ENCODE measurements at places on chromosomes 7 and 10. TPM values are rescaled to one million over a fixed set of nuclear protein-coding genes. Genes with fewer than 3 reads are reported as not detected.

The HELLS gene
- polyA plus RNA-seq = 1.3 TPM

The KLF14 gene
- polyA plus RNA-seq = 1.6 TPM

The PDE6C gene
- not detected for polyA plus RNA-seq

The TAS2R3 gene
- polyA plus RNA-seq = not detected

The GNAT3 gene
- not detected for polyA plus RNA-seq

The MMP21 gene
- polyA plus RNA-seq = 0.13 TPM

The FGFR2 gene
- polyA plus RNA-seq = 1.1 TPM

The PPP1R17 gene
- polyA plus RNA-seq = not detected

The TMEM236 gene
- 0.24 TPM for polyA plus RNA-seq

The TEX36 gene
- not detected for polyA plus RNA-seq

The NUDT13 gene
- polyA plus RNA-seq = 9.9 TPM

The VSTM2A gene
- not detected for polyA plus RNA-seq

The PODXL gene
- 40.3 TPM for polyA plus RNA-seq

The CNPY1 gene
- polyA plus RNA-seq = not detected

The TRRAP gene
- 5.8 TPM for polyA plus RNA-seq

The GIMAP6 gene
- polyA plus RNA-seq = 7.5 TPM

The SLC13A4 gene
- 0.01 TPM for polyA plus RNA-seq

The HIBADH gene
- polyA plus RNA-seq = 51.2 TPM

The OR2A42 gene
- polyA plus RNA-seq = not detected

The RADIL gene
- 3.2 TPM for polyA plus RNA-seq

The KIAA1549 gene
- 0.22 TPM for polyA plus RNA-seq

The LIPM gene
- 0.04 TPM for polyA plus RNA-seq

The FEZF1 gene
- polyA plus RNA-seq = not detected

The GPR85 gene
- 1.3 TPM for polyA plus RNA-seq

The BMPER gene
- polyA plus RNA-seq = 1.2 TPM

The ACSM6 gene
- 0.22 TPM for polyA plus RNA-seq

The OPN1SW gene
- not detected for polyA plus RNA-seq

The NFE2L3 gene
- polyA plus RNA-seq = 1.9 TPM

The UNC5B gene
- 2.8 TPM for polyA plus RNA-seq

The CALHM2 gene
- 6.6 TPM for polyA plus RNA-seq

The CALCR gene
- not detected for polyA plus RNA-seq

The HECW1 gene
- polyA plus RNA-seq = 0.22 TPM

The ARPC1B gene
- 282 TPM for polyA plus RNA-seq

The SPDYE2B gene
- not detected for polyA plus RNA-seq

The UCN3 gene
- not detected for polyA plus RNA-seq

The CNNM1 gene
- 0.04 TPM for polyA plus RNA-seq

The RET gene
- polyA plus RNA-seq = 0.75 TPM

The SORBS1 gene
- 25.4 TPM for polyA plus RNA-seq

The NXPH1 gene
- not detected for polyA plus RNA-seq

The FAM25C gene
- polyA plus RNA-seq = not detected

The TMEM26 gene
- polyA plus RNA-seq = 0.03 TPM

The OR6V1 gene
- polyA plus RNA-seq = not detected

The ANKRD16 gene
- polyA plus RNA-seq = 4.8 TPM

The ADRB1 gene
- 0.69 TPM for polyA plus RNA-seq

The NRCAM gene
- polyA plus RNA-seq = 2.5 TPM

The CACNB2 gene
- polyA plus RNA-seq = 3.4 TPM

The GATA3 gene
- polyA plus RNA-seq = 1.6 TPM

The VAX1 gene
- not detected for polyA plus RNA-seq
